ENCODE measurements at places on chromosomes 7 and 10. TPM values are rescaled to one million over a fixed set of nuclear protein-coding genes. Genes with fewer than 3 reads are reported as not detected.

The MSMB gene
- total RNA-seq = not detected

The GPC2 gene
- 27.2 TPM for total RNA-seq

The PILRA gene
- 4.2 TPM for total RNA-seq

The ITPRID1 gene
- total RNA-seq = not detected

The SDHAF3 gene
- 6.7 TPM for total RNA-seq

The ZNF438 gene
- 4.3 TPM for total RNA-seq

The AGAP5 gene
- total RNA-seq = 8.0 TPM

DNA sequence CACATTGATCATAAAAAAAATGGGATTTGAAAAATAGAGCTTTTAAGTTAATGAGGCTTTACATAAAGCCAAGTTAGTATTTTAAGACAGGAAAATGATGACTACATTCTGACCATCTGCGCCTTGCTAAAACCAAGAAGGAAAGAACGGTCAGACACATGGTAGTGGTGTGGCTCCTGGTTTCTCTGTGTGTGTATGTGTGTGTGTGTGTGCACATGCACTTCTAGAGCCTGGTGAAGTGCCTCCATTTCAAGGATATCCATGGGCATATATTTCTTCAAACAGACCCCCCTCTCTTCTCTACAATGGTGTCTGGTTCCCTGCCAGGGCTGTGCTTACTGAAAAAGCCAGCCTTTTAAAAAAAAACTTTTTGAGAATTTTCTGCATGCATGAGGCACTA, 80.9 kb downstream of the FRMPD2 start:
- H3K27ac ChIP-seq = no peak overlapping the region
- H3K4me3 ChIP-seq = no peak overlapping the region
- H3K4me1 ChIP-seq = no peaks in the 10 kb centered on the region
- H3K27me3 ChIP-seq = peaks cover 5% of the 10 kb centered on the region

- no peaks in the 10 kb centered on the region for H3K36me3 ChIP-seq
- no peaks in the 10 kb centered on the region for H3K27me3 ChIP-seq
- H3K4me1 ChIP-seq = peaks cover 3% of the 10 kb centered on the region
- H3K27ac ChIP-seq = no peak overlapping the region
Observed at GRCh38 chr7:110977127-110977737, 113.7 kb upstream of the LRRN3 start.

- no peaks in the 10 kb centered on the region for H3K36me3 ChIP-seq
- no peak overlapping the region for H3K27ac ChIP-seq
- DNase-seq = no peak
- H3K4me1 ChIP-seq = no peaks in the 10 kb centered on the region
- H3K4me3 ChIP-seq = no peak overlapping the region
Observed at GRCh38 chr7:18927134-18927533, 190.3 kb downstream of the TWIST1 start.

DNA sequence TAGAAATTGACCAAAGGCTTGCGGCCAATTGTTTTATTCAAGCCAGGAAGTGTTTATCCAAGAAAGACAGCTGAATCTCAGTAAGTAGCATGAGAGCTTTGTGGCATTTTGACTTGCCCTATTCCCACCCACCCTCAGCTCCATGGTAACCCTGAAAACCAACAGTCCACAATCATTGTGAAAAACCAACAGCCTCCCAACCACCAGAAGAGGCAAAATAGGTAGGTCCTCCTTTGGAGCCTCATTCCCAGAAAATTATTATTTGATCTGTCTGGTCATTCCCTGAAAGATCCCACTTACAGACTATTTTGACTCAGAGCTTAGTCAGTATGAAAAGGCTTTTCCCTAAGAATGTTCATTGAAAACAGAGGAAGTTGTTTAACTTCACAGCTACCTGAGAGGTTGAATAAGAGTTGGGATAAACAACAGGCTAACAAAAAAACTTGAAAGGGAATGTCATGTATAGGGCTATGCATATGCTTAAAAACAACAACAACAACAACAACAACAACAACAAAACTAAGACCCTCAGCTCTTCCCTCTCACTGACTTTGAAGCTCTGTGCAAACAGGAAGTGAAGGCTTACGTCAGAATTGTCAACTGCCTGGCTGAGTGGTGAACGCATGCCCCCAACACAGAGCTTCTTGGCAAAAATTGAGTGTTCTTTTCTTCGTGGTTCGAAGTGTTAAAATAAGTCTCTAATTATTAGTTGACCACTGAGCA, 11.2 kb downstream of the KPNA7 start:
- DNase-seq = no peak
- H3K36me3 ChIP-seq = no peaks in the 10 kb centered on the region
- H3K4me3 ChIP-seq = no peak overlapping the region
- H3K27me3 ChIP-seq = no peaks in the 10 kb centered on the region
- no peak overlapping the region for H3K27ac ChIP-seq

- H3K4me1 ChIP-seq = no peaks in the 10 kb centered on the region
- no peak for DNase-seq
- H3K27ac ChIP-seq = no peak overlapping the region
- peak overlapping the region; percentile 79 for H3K4me3 ChIP-seq
Observed at GRCh38 chr7:2374830-2375728, 20.5 kb downstream of the EIF3B start.

DNA sequence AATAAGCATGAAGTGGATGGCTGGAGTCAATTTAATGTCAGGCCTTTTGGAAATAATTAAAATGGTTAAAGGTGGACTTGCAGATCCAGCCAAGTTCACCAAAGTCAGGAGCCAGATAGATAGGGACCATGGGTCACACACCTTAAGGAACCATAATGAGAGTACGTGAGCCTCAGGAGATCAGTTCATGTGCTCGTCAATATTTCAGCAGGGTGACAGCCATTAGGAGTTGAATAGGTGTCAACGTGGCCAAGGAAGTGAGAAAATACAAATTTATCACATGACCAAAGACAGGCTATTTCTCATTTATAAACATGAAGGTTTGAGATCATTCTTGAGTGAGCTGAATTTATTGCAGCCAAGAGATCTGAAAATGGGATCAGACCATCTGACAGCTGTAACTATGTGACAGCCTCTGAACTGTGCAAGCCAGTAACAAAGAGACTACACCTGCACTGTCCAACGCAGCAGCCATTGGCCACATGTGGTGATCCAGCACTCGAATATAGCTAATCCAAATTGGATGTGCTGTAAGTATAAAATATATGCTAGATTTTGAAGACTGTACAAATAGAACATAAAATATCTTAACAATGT, 249.7 kb upstream of the PTN start:
- DNase-seq = no peak
- no peaks in the 10 kb centered on the region for H3K27me3 ChIP-seq
- no peak overlapping the region for H3K4me3 ChIP-seq
- no peaks in the 10 kb centered on the region for H3K4me1 ChIP-seq
- no peak overlapping the region for H3K27ac ChIP-seq

- H3K4me1 ChIP-seq = no peaks in the 10 kb centered on the region
- DNase-seq = no peak
- no peaks in the 10 kb centered on the region for H3K27me3 ChIP-seq
Observed at GRCh38 chr10:4361581-4361980, 464.4 kb upstream of the AKR1E2 start.

DNA sequence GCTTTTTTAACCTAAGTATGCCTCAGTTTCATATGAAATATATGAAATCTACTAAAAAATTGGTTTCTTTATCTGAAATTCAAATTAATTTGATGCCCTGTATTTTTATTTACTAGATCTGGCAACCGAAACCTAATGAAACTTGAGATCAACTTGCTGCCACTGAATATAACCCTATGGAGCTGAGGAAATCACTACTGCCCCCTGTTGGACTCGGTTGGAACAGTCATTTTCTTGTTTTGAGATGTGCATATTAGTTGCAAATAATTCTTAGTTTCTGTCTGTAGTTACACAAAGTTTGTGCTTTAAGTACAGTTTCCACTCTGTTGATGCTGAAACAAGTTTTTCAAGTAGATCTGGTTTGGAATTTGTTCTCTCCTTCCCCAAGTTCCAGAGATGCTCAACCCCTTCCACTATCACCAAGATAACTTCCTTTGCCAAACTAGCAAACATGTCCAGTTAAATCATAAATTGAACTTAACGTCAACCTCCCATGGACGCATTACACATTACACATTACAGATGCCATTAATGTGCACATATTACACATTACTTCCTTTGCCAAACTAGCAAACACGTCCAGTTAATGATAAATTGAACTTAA, 22.2 kb upstream of the EXOC4 start:
- H3K36me3 ChIP-seq = no peaks in the 10 kb centered on the region
- no peak overlapping the region for H3K27ac ChIP-seq
- no peak overlapping the region for H3K4me3 ChIP-seq
- DNase-seq = peak; percentile 63
- no peaks in the 10 kb centered on the region for H3K4me1 ChIP-seq

DNA sequence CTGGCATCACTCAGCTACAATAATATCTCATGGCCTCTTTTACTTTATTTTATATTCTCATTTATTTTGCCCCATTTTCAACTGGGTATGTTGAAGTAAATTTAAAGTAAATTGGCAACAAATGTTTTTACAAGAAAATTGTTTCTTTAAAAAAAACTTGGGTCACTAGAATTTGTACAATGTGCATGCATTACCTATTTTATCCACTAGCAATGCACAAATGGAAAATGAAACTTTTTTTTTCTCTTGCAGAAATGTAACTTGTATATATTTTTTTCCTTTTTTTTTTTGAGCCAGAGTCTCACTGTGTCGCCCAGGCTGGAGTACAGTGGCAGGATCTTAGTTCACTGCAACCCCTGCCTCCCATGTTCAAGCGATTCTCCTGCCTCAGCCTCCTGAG, 10.3 kb upstream of the H2AZ2 start:
- H3K4me3 ChIP-seq = no peak overlapping the region
- no peaks in the 10 kb centered on the region for H3K27me3 ChIP-seq
- H3K36me3 ChIP-seq = no peaks in the 10 kb centered on the region
- DNase-seq = no peak

- no peak overlapping the region for H3K27ac ChIP-seq
- no peak overlapping the region for H3K4me3 ChIP-seq
- H3K4me1 ChIP-seq = no peaks in the 10 kb centered on the region
- DNase-seq = no peak
- no peaks in the 10 kb centered on the region for H3K36me3 ChIP-seq
- H3K27me3 ChIP-seq = peaks cover 3% of the 10 kb centered on the region
Observed at GRCh38 chr10:76398043-76398710, 966.8 kb downstream of the LRMDA start.

DNA sequence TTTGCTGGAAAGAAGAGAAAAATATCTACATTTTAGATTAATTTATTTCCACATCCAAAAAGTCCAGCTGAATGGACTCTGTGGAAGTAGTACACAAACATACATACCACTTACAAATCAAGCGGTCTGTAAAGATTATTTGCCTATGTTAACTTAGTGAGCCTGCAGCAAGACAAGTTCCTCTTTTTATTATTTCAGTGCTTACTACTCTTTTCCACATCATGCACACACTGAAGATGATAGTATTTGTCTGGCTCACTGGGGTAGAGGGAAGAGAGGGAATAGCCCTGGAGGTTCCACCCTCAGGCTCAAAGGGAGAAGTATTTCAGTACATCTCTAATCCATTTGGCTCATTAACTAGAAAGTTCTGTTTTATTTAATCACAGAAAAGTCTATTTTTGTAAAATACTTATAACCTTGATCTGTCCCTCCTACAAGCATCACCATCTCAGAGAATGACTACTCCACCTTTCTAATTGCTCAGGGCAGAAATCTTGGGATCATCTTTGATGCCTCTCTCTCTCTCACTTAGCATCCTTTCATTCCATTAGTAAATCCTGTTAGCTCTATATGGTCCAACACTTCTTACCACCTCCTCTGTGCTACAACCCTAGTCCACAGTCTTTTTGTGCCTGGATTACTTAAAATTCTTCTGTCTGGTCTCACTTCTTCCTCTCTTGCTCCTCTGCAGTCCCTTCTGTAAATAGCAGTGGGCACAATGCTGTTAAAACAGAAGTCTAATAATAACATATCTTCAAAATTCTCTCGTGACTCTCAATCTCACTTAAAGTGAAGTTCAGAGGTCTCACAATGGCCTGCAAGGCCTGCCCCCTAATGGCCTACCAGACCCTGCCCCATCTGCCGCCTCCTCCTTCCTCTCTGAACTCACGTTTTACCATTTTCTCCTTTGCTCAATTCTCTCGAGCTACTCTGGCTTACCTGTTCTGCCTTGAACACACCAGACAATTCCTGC, 64.3 kb upstream of the CCDC6 start:
- no peak overlapping the region for H3K27ac ChIP-seq
- H3K4me1 ChIP-seq = peaks cover 3% of the 10 kb centered on the region
- H3K4me3 ChIP-seq = no peak overlapping the region
- no peak for DNase-seq
- H3K27me3 ChIP-seq = no peaks in the 10 kb centered on the region
- no peaks in the 10 kb centered on the region for H3K36me3 ChIP-seq

DNA sequence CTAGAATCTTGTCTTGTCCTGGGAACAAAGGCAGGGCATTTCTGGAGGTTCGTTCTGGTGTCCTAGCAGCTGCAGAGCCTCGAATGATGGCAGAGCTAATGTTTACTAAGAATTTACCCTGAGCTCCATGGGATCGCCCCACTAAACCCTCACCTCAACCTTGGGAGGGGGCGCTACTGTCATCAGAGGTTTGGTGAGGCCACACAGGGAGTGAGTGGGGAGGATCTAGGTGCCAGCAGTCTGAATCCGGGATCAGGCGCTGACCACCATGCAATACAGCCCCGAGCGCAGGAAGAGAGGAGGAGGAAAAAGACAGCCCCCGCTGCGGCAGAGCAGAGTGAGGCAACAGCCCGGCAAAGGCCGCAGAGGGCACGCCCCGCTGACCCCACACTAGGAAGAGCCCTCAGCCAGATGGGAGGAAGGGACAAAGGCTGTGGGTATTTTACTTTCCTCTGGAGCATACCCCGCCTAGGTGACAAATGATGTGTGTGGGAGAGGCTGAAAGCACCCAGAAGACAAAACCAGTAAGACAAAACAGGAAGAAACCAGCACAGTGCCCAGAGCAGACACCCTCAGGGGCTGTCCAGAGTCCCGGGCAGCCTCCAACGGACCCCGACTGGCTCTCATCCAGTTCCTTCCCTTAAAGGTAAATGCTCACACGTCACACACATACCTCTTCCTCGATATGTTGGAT, 103.5 kb downstream of the FAM53B start:
- DNase-seq = no peak
- peaks cover 29% of the 10 kb centered on the region for H3K4me1 ChIP-seq
- no peak overlapping the region for H3K4me3 ChIP-seq
- H3K27ac ChIP-seq = no peak overlapping the region
- no peaks in the 10 kb centered on the region for H3K27me3 ChIP-seq

GRCh38 chr7:22582863-22583622, 83.1 kb upstream of the STEAP1B start:
- peaks cover 10% of the 10 kb centered on the region for H3K4me1 ChIP-seq
- no peak overlapping the region for H3K27ac ChIP-seq
- peaks cover 1% of the 10 kb centered on the region for H3K36me3 ChIP-seq
- H3K4me3 ChIP-seq = no peak overlapping the region
- no peaks in the 10 kb centered on the region for H3K27me3 ChIP-seq
- DNase-seq = no peak

GRCh38 chr7:7802531-7802930, 84.1 kb upstream of the RPA3 start:
- no peak overlapping the region for H3K4me3 ChIP-seq
- H3K27me3 ChIP-seq = peaks cover 2% of the 10 kb centered on the region
- DNase-seq = no peak
- peaks cover under 1% of the 10 kb centered on the region for H3K36me3 ChIP-seq

GRCh38 chr10:109973326-109973829, 34.4 kb upstream of the ADD3 start:
- no peak overlapping the region for H3K4me3 ChIP-seq
- no peak overlapping the region for H3K27ac ChIP-seq
- no peaks in the 10 kb centered on the region for H3K27me3 ChIP-seq
- DNase-seq = no peak

GRCh38 chr7:46352004-46352954, 431.2 kb upstream of the IGFBP3 start:
- DNase-seq = peak; percentile 65
- peaks cover 4% of the 10 kb centered on the region for H3K27me3 ChIP-seq
- no peak overlapping the region for H3K27ac ChIP-seq
- H3K4me1 ChIP-seq = peaks cover 8% of the 10 kb centered on the region

GRCh38 chr10:25455980-25456567, 281.3 kb downstream of the GPR158 start:
- H3K4me3 ChIP-seq = no peak overlapping the region
- H3K4me1 ChIP-seq = peaks cover 7% of the 10 kb centered on the region
- DNase-seq = no peak
- no peak overlapping the region for H3K27ac ChIP-seq
